ENCODE measurements at places on chromosomes 3 and 15.
A peak's percentile ranks its signal among the peaks of the same experiment; 100 is the strongest.

GRCh38 chr15:44726568-44727484, 9.5 kb upstream of the TRIM69 start:
- peak; percentile 78 for DNase-seq

DNA sequence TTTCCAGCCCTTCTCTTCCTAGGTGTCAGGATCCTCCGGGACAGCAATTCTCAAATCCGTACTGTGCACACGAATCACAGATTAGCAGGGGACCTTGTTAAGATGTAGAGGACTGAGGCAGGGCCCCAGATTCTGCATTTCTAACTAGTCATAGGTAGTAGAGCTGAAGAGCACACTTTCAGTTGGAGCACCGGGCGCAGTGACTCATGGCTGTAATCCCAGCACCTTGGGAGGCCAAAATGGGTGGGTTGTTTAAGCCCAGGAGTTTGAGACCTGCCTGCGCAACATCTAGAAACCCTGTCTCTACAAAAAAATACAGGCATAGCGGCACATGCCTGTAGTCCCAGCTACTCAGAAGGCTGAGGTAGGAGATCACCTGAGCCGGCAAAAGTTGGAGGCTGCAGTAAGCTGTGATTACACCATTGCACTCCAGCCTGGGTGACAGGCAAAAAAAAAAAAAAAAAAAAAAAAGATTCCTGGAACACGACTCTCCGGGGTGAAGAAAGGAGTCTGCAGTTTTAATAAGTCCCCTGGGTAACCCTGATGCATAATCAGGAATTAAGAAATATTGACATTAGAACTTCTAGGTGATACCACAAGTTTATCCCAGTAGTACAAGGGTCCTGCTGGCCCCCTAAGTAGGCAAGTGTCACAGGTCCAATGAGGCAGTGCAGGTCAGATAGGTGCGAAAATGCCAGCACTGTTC, 21.4 kb upstream of the IGDCC3 start:
- DNase-seq = no peak

GRCh38 chr15:100129677-100130076, 212.1 kb downstream of the ADAMTS17 start:
- DNase-seq = no peak

DNA sequence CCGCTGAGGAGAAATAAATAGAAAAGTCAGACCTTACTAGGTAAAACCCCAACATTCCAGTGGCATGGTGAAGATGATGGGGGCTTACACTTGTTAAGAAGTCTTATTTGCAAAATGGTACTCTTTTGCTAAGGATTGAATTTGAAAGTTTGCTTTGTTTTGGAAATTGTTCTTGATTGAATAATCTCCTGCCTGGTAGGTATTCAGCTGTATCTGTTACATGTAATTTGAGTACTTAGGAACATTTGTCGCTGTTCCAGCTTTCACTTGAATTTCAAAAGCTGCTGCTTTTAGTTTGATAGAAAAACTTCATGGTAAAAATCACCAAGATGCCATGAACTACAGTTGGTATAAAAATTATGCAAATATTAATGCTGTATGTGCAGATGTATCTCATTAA, 44.6 kb downstream of the TFG start:
- DNase-seq = no peak

DNA sequence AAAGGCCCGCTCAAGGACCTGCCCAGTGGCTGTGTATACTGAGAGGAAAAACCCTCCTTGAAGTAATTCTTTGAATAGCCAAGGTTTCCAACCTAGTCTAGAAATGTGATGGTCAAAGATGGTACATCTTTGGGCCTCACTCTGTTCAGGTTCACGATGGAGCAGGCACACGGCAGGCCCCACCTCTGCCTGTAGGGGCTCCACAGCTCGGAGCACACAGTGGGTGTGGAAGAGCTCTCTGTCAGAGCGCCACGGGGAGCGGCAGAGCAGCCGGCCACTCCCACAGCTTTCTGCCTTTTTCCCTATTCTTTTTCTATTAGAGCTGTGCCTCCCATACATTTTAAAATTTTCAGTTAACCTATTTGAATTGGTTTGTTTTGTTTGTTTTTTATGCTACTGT, 89.5 kb downstream of the CTNNB1 start:
- DNase-seq = no peak

- no peak for DNase-seq
Observed at GRCh38 chr3:119401069-119401468, 62.3 kb downstream of the TMEM39A start.

DNA sequence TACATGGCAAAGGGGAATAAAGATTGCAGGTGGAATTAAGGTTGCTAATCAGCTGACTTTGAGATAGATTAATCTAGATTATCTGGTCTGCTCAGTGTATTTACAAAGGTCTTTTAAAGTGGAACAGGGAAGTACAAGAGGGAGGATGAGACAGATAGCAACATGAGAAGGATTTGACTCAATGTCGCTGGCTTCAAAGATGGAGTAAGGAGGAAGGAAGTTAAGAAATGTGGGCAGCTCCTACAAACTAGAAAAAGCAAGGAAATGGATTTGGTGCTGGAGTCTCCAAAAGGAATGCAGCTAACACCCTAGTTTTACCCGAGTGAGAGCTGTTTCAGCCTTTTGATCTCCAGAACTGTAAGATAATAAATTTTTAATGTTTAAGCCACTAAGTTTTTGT, 180.7 kb upstream of the TTC14 start:
- no peak for DNase-seq

DNA sequence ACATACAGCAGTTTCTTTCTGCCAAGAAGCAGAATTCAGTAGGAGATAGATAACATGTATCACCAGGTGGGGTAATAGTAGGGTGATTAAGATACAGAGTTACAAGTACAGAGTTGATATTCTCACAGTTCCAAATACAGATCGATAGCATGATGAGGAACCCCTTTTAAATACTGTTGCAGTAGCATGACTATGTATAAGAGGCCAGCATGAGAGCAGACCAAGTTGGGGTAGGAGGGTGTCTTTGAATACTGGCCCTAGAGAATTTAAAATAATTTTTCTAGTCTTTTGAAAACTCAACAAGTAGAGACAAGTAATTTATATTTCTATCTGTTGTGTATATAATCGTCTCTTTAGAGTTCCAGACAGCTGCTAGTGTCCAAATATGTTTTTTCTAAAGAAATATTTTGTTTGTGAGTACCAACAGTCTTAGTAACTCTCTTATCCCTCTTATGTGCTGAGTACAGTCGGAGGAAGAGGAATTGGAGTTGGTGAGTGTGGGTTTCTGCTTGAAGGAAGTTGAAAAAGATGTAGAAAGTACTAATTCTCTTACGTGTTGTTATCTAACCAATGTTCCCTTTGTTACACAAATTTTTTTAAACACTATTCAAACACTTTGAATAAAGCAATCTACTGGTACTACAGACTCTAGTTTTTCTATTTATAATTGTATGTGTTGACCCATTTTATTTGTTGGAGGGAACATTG, 30.2 kb downstream of the LYSMD4 start:
- DNase-seq = no peak

DNA sequence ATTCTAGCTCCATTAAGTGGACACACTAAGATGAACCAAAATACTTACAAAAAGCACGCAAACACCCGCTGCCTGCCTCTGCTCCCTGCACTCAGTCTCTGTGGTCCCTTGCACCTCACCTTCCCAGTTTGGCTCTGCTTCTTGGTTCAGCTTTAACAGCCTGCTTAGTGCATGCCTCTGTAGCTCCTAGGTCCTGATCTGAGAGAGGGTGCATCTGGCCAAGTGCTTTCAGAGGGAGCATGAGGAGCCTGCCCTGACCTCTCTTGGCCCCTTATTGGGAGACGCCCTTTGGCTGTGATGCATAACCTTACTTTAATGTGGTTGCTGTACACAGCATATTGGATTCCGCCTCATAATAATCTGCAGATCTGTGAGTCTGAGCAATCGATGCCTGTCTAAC, 21.2 kb upstream of the ATP10A start:
- DNase-seq = no peak

- DNase-seq = no peak
Observed at GRCh38 chr3:51962854-51963530, 4.3 kb downstream of the PCBP4 start.

- DNase-seq = no peak
Observed at GRCh38 chr3:73786321-73786807, 161.6 kb upstream of the PDZRN3 start.

DNA sequence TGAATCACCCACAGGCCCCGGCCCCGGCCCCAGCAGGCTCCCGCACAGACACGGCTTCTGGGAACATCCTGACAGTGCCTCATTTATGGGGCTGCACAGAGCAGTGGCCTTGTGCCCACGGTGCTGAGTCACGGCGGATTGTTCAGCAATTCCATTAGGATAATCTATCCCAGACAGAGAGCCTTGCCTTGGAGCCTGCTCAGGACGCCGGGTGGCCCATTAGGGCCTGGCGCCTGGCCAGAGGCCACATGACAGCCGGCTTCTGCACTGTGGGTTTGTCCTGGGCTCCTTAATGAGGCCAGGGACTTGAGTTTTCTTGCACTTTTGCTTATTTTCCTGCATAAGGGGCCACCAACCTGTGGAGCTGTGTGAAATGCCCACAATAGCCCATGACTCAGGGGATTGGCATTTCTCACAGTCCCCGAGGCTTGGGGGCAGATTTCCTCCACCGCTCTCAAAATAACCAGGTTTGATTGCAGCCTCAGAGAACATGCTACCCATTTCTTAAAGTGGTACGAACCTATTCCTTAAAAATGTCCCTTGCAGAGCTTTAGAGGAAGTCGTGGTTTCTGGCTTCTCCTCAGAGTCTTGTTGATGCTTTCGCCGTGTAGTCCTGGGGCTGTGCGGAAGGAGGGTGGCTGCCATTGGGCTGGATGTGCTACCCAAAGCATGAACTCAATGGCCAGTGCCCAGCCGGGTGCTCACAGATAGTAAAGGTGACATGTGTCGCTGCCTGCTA, 19.0 kb downstream of the SYNM start:
- DNase-seq = peak; percentile 92

DNA sequence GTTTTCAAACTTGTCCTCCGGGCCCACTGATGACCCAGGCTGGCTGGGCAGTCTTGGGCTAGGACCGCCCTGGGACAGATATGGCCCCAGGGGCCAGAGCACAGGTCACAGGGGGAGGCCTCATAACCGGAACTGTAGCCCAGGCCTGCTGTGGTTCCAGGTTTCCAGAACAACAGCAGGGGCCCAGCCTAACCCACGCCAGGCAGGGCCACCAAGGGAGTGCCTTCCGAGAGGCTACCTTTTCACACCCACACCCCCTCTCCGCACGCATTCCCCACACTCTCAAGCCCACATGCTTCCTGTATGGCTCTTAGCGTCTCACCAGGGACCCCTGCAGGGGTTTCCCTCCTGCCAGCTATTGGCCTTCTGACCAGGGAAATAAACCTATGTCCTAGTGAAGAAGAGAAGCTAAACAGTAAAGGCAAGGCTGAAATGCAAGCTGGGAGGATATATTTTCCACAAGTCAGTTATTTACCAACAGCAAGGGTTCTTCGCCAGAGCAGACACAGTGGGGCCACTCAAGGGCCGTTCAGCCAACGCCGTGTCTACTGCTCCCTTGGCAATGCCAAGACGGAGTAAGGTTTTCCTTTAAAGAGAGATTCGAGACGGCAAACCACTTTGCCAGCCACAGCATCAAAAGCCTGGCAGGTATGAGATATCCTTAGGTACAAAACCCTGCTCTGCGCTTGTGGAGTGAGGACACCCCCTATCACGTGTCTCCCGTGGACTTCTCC, 135.1 kb downstream of the ATP10A start:
- no peak for DNase-seq

- DNase-seq = no peak
Observed at GRCh38 chr15:63369781-63370180, 11.9 kb downstream of the CA12 start.

DNA sequence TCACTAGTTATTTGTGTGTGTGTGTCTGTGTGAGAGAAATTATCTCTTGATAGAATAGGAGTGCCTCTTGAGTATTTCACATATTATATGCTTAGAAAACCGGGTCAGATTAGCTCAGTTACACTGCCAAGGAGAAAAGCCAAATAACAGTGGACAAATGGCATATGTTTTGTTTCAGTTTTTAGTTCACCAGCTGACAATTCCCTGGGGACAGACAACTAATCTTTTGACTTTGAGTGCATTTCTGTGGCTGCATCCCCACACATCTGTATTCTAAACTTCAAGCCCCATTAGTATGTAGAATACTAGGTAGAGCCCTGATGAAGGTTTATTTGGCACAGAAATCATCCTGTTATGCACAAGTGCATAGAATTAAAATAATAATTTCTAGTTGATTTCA, 227.7 kb upstream of the CNTN3 start:
- DNase-seq = no peak

- DNase-seq = no peak
Observed at GRCh38 chr3:175476489-175476888, 617.4 kb downstream of the NAALADL2 start.

GRCh38 chr3:116569611-116570010, 124.3 kb upstream of the LSAMP start:
- DNase-seq = no peak

- DNase-seq = no peak
Observed at GRCh38 chr15:47802216-47802615, 84.9 kb downstream of the SEMA6D start.

DNA sequence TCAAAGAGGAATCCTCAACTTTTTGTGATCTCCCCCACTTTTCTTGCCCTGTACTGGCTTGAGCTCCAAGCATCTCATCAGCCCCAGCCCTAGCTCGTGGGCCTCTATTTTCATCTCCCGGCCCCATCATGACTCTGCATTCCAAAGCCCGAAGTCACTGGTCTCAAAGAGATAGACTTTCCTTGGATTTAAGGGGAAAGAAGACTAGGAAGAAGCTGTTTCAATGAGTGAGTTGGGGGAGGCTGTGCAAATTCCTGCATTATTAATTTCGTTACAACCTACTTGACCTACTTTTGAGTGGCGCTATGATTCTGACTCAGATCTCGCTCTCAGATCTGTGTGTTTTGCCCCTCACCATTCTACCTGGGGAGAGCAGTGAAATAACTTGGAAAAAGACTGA, 266.6 kb upstream of the TBL1XR1 start:
- DNase-seq = no peak

GRCh38 chr3:129058441-129059200, 2.0 kb upstream of the GP9 start:
- no peak for DNase-seq

DNA sequence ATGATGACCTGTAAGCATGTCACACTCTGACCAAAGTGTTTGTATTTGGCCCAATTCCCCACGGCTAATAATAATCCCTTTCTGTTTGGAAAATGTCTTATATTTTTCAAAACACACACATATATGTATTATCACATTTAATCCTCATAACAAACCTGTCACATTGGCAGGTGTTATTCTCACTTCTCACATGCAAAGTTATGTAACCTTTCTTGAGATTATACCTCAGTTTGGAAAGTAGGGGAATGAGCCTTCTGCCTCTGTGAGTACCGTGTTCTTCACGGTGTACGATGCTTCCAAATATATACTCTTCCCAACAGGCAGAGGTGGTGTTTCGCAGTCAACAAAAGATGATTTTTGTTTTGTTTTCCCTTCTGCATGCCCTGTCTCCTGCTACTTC, 205.6 kb downstream of the TP63 start:
- DNase-seq = no peak

Data from A549 (cell line).